ENCODE measurements at places on chromosomes 7 and 10.

- DNase-seq = no peak
Observed at GRCh38 chr7:80829527-80829926, 89.3 kb downstream of the SEMA3C start.

- no peak for DNase-seq
Observed at GRCh38 chr10:128664729-128665128, 538.5 kb upstream of the MKI67 start.

DNA sequence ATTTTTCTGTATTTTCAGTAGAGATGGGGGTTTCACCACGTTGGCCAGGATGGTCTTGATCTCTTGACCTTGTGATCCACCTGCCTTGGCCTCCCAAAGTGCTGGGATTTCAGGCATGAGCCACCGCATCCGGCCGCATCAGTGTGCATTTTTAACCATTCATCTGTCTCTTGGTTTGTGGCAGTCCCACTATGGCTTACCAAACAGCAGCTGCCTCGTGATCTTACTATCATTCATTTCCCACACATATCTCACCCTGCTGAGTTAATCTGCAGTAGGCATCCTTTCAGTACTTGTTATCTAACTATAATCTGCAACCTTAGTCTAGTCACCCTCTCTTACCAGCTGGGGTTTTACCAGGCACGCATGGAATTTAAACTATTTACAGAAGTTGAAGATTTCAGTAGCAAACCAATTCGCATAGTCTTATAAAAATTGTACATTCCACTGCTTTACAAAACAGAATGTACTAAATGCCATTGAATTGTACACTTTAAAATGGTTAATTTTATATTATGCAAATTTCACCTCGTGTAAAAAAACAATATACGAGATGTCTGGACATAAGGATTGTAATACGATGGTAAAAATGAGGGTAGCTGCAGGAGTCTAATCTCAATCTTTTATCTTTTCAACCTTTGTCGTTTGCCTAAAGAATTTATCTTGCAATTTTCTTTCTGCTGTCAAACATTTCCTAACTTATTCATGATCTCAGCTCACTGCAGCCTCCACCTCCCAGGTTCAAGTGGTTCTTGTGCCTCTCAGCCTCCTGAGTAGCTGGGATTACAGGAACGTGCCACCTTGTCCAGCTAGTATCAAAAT lies 4.6 kb upstream of the TBC1D12 start:
- no peak for DNase-seq

GRCh38 chr7:156929789-156930539 lies 19.5 kb upstream of the NOM1 start:
- no peak for DNase-seq

DNA sequence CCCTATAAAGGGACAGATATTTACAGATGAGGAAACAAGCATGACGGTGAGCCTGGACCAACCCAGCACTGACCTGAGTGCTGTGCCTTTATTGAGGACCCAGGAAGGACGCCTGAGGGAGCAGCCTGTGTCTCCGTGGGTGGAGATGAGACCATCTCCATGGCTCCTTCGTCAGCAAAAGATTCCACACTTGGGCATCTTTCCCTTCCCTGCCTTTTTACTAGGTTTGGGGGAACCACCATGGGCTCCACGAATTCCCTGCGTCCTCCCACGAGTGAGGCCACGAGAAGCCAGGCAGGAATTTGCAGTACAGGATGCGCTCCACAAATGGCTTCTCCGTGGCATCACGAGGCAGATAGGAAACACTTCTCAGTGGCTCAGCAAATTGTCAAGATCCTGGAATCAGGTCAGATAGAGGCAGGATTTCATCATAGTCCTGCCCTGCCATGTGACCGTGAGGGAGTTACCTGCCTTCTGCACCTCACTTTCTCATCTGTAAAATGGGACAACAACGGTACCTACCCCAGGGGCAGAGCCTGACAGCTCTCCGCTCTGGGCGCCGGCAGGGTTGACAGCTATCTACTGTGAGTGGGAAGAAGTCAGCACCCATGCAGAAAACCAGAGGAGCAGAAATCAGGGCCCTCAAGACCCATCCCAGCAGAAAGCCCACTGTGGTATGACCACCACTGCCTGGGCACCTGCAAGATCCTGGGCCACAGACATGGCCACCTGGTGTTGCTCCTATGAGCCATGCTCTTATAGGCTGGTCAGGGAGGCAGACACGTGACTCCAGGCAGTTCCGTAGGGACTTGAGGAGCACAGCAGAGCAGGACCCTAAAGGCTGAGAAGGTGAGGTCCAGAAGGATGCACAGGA lies 80.1 kb downstream of the GRID1 start:
- no peak for DNase-seq

DNA sequence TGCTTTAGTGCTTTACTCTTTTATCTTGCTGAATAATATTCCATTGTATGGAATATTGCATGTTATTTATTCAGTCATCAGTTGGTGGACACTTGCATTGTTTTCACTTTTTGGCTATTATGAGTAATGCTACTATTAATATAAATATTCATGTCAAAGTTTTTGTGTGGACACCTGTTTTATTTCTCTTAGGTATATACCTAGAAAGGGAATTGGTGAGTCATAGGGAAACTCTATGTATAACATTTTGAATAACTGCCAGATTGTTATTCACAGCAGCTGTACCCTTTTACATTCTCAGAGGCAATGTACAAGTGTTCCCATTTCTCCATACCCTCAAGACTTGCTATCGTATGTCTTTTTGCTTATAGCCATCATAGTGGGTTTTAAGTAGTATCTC lies 268.7 kb downstream of the SEMA3A start:
- DNase-seq = peak; percentile 20

- no peak for DNase-seq
Observed at GRCh38 chr10:34985823-34986222, 104.3 kb downstream of the CUL2 start.

DNA sequence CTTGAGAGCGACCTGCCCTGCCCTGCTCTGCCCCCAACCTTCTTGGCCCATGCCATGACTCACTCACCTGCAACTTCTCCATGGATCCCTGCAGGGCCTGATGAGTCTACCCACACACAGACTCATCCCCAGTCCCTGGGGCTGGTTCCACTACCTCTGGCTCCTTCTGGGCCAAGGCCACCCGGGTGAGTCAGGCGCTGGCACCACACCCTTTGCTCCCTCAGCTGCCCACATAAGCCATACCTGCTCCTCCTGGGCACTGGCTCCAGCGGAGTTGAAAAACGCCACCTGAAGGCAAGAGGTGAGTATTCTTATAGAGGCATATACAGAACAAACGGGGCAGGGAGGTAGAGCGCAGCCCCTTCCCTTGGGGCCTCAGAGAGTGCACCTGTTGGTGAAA lies 16.2 kb upstream of the MTPAP start:
- no peak for DNase-seq

GRCh38 chr7:120732256-120732655 lies 125.7 kb downstream of the TSPAN12 start:
- DNase-seq = no peak

DNA sequence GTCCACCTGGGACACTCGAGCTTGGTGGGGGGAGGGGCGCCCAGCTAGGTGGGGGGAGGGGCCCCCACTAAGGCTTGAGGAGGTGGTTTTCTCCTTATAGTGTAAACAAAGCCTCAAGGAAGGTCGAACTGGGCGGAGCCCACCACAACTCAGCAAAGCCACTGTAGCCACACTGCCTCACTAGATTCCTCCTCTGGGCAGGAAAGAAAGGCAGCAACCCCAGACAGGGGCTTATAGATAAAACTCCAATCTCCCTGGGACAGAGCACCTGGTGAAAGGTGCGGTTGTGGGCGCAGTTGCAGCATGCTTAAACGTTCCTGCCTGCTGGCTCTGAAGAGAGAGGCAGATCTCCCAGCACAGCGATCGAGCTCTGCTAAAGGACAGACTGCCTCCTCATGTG lies 133.1 kb downstream of the SNX13 start:
- DNase-seq = no peak

GRCh38 chr10:64286533-64286932 lies 765.3 kb downstream of the REEP3 start:
- no peak for DNase-seq

DNA sequence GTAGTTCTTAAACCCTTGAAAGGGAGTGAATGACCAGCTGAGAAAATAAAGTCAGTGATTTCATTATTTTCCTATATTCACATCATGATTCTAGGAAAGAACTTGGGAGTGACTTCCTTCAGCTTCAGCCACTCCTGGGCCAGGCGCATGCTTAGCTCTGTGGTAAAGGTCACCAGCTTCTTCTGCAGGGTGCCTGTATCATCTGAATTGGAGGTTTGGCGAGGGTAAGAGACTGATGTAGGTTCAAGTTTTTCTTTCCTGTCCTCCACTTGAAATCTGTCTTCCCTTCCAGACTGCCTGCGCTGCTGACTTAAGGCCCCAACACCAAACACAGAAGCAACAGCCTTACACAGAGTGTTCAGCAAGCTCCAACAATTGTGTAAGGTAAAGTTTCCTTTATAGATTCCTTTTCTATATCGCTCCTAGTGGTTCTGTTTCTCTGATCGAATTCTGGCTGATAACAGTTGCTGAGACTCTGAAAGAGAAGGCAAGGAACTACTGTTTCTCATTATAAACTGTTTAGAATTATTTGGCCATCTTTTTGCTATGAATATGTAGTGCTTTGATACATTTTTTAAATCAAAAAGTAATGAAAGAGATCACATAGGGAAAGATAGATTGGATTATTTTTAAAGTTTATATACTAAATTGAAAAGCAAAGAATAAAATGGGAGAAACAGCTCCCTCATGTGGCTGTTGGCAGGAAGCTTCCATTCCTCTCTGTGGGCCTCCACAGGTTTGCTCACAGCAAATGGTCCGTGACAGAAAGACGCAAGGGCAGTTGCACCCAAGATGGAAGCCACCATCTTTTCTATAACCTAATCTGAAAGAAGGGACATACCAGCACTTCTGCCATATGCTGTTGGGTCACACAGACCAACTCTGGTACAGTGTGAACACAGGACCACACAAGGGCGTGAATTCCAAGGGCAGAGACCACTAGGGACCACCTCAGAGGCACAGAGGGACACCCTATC lies 14.0 kb downstream of the GATAD1 start:
- DNase-seq = peak; percentile 10

GRCh38 chr10:3740157-3740871 lies 44.7 kb downstream of the KLF6 start:
- no peak for DNase-seq

DNA sequence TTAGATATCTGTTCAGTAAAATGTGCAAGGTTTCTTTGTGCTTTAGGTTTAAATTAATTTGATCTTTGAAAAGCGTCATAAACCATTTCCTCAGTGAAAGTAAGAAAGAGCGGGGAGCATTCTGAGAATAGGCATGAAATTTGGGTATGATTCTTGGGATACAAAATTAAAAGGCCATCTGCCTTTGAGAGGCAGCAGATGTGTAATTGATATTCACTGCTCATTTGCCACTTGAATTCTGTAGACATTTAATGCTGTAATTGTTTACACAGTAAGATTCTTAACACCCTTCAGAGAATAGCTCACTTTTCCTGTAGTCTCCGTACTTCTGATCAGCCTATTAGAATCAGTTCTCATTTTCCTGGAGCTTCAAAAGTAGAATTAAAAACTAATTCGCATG lies 18.7 kb downstream of the FRMD4A start:
- no peak for DNase-seq

- DNase-seq = no peak
Observed at GRCh38 chr7:112334366-112334765, 115.9 kb upstream of the IFRD1 start.

- no peak for DNase-seq
Observed at GRCh38 chr10:95651346-95652060, 5.0 kb downstream of the ALDH18A1 start.

GRCh38 chr7:79398138-79398749 lies 55.2 kb downstream of the MAGI2 start:
- DNase-seq = no peak

- DNase-seq = no peak
Observed at GRCh38 chr10:78905015-78905956, 163.5 kb upstream of the ZMIZ1 start.

- no peak for DNase-seq
Observed at GRCh38 chr10:104300002-104300735, 31.2 kb downstream of the GSTO2 start.

DNA sequence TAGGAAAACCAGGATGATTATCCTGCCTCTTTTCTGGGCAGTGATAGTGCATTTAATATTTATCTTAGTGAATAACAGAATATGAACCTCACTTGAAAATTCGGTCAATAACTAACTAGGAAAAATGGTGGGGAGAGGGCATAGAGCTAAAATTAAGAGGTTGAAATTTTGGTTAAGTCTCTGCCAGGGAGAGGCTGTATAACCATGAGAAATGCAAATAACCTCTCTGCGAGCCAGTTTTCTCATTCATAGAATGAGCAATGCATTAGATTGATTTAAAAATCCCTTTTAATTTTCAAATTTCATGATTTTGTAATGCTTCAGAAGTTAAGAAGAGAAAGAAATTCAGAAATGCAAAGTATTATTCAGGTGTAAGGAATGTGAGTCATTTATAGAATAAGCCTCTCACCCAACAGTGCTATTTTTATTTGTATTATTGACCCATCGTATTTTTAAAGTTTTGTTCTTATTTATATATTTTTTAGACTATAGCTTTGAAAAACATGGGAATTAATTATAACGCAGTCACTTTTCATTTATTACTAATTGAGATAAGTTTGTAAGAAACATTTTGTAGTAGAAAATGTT lies 104.7 kb downstream of the PHF14 start:
- DNase-seq = no peak

GRCh38 chr10:71080381-71081228 lies 131.8 kb upstream of the UNC5B start:
- no peak for DNase-seq

GRCh38 chr7:24828891-24829661 lies 71.8 kb upstream of the GSDME start:
- DNase-seq = no peak

GRCh38 chr10:23284674-23285335 lies 59.8 kb downstream of the C10orf67 start:
- no peak for DNase-seq

DNA sequence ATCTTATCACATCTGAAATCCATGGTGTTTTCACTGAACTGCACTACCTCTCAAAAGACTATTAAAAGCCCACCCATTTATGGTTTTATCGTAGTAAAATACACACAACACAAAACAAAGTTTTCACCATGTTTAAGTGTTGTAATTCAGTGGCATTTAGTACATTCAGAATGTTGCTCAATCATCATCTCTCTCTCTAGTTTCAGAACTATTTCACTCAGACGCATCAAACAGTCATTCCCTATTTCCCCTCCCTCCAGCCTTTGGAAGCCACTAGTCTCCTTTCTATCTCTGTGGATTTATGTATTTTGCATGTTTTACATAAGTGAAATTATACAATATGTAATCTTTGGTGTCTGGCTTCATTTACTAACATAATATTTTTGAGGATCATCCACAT lies 332.6 kb downstream of the TNS3 start:
- DNase-seq = no peak
